T-helper 17 cell (primary cell): ENCODE measurements at places on chromosomes 5 and 9. TPM values are rescaled to one million over a fixed set of nuclear protein-coding genes. Genes with fewer than 3 reads are reported as not detected.

DNA sequence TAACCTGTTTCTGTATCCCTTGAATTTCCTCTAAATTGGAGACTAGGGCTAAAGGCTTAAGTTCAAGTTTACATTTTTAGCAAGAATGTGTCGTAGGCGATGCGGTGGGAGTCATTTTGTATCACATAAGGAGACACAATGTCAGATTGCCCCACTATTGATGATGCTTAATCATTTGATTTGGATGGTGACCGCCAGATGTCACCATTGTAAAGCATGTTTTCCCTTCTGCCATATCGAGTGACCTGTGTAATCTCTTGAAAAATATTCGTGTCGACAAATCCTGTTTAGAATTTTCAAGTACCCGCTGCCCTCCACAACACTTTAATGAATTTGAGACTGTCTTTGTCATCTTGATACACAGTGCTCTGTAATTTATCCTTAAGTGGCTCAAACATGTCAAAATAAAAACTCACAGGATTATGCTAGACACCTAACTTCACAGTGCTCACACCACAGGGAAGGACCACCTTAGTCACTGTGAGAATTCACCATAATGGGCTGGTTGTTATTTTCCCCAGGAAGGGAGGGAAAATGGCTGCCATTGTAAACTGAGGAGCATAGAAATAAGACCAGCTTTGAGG, 34.5 kb upstream of the SLC46A2 start:
- DNase-seq: no peak

PHF24 gene
- not detected for total RNA-seq

GRCh38 chr5:1511651-1512540, 11.9 kb downstream of the LPCAT1 start:
- DNase-seq: no peak

ANKRD31 gene
- total RNA-seq: 0.47 TPM

DNA sequence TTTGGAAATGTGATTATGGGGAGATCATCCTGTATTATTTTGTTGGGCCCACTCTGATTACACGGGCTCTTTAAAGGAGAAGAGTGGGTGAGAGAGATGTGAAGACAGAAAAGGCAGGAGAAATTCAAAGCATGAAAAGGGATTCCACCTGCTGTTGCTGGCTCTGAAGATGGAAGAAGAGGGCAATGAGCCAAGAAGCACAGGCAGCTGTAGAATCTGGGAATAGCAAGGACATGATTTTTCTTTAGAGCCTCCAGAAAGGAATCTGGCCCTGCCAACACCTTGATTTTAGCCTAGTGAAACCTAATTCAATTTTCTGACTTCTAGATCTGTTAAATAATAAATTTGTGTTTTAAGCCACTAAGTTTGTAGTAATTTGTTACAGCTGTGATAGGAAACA, 11.3 kb downstream of the C9 start:
- no peak for DNase-seq

SPATA31A3 gene
- not detected for total RNA-seq

- DNase-seq: no peak
These were observed at the start of gene ZFP2 for GRCh38 chr5:178895615-178896571. Gene ZFP2 (plus strand): TSS chr5:178895913. CDS start chr5:178931314, 35,401 bp downstream.

GRCh38 chr5:2534970-2535369, 216.5 kb downstream of the IRX2 start:
- DNase-seq: no peak

DNA sequence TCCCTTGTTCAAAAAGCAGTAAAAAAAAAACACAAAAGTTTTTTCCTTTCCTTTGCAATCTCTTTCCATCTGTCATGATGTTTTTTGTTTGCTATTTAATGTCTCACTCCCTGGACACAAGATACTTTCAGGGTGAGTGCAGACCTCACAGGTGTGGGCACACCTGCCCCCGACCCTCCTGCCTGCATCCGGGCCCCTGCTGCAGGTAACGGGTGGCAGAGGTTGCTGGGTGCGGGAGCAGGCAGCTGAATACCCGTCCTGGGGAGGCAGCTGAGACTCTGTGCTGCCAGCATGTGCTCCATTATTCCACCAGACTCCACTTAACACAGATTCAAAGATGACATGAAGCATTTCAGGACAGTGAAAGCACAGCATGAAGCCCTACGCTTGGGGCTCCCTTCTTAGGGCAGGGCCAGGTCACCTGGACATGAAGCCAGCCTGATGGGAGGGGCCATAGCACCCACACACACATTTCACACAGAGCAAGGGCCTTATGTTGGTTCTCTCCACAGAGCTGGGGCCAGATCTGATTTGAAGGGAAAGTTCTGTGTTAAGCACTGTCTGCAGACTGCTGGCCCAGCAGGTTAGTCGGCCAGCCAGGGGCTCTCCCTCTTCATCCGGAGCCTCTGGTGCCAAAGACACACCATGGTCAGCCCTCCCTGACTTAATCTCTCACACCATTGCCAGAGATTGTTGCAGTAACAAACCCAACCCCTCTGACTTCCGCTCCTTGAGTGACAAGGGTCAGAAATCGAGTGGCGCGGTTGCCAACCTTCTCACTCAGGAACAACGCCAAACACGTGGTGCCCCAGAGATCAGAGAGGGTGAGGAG, 13.0 kb downstream of the NEK6 start:
- DNase-seq: no peak

- no peak for DNase-seq
These were observed 1.3 kb downstream of the ARAP3 start for GRCh38 chr5:141680751-141681201.

GRCh38 chr9:18463991-18464390, 10.0 kb upstream of the ADAMTSL1 start:
- DNase-seq: no peak

IFNA2 gene
- total RNA-seq: not detected

DNA sequence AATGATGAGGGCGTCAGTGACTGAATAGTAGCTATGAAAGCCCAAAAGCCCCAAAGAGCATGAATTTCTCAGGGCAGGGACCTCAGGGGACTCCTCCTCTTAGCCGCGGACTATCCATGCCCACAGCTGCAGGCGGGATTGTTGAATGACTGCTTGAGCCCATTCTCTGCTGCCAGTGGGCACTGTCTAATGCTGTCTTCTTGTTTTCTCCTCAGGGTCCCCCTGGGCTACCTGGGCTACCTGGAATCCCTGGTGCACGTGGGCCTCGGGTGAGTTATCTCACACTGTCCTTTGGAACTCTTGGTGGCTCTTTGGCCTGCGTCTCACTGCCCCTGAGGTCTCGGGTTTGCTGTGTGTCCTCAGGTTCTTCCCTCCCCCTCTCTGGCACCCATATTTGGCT, 22.7 kb downstream of the COL27A1 start:
- DNase-seq: no peak

VDAC1 gene
- total RNA-seq: 58.1 TPM

- no peak for DNase-seq
These were observed 52.5 kb downstream of the NR3C1 start for GRCh38 chr5:143350751-143351602.

POU5F2 gene
- total RNA-seq: 2.2 TPM

DNA sequence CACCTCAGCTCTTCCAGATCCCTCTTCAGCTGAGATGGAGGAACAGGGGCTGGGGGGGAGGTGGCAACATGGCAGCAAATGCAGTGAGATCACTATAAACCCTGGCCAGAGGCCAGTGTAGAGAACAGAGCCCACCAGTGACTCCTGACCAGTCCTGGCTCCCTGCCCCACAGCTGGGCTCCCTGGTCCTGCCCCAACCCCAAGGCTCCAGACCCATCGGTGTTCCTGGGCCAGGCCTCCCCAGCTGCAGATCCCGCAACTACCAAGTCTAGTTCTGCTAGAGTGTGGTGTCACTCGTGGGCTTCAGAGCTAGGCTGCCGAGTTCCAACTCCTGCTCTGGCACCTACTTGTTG, 16.8 kb downstream of the AKNA start:
- no peak for DNase-seq

DNA sequence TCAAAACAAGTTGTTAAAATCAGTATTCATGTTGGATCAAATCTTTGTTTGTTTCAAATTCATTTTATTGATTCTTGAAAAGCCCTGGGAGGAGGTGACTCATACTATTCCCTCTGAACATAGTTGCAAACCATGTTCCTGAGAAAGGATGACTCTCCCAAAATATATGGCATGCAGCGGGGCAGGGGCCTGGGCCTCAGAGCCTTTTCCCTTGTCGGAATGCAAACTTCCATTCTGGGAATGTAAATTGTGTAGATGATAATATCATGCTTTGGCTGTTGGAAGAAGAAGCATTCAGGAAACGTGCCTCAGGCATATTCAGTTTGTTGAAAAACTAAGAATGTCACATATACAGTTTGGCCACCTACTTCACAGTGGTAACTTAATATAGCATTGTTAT, 242.0 kb downstream of the AUH start:
- DNase-seq: no peak

DNA sequence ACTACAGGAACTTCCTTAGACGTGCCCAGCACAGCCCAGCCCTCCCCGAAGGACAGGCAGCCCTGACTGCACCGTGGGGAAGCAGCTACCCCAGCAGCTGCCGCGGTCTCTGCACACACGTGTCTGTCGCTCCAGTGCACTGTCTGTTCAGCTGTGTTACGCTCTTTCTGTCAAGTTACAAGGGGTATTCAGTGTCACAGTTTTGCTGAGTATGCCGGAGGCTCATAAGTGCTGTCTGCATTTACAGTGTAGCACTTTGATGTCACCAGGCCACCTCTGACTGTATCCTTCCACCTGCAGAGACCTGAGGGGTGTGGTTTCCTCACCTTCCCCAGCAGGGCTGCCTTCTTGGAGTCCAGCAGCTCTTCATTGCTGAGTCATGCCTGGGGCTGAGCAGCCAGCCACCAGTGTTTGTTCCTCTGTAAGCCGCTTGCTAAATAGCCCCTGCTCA, 126.8 kb downstream of the EHMT1 start:
- DNase-seq: no peak

- DNase-seq: no peak
These were observed 100.0 kb downstream of the ZSWIM6 start for GRCh38 chr5:61431923-61432620.

ST6GALNAC6 gene
- 108 TPM for total RNA-seq

GRCh38 chr9:129550199-129550839, 70.6 kb downstream of the C9orf50 start:
- DNase-seq: no peak

GRCh38 chr9:76526026-76526425, 67.0 kb downstream of the GCNT1 start:
- DNase-seq: no peak

- DNase-seq: no peak
These were observed 157.8 kb downstream of the NTRK2 start for GRCh38 chr9:84827216-84827765.

SLC46A2 gene
- total RNA-seq: not detected

GRCh38 chr9:13163287-13163686, 116.2 kb downstream of the MPDZ start:
- DNase-seq: no peak

- no peak for DNase-seq
These were observed 285.4 kb downstream of the TMEM232 start for GRCh38 chr5:110441035-110441434.

LCN12 gene
- 4.2 TPM for total RNA-seq

- DNase-seq: no peak
These were observed 36.5 kb downstream of the FOXD1 start for GRCh38 chr5:73411936-73412596.

GRCh38 chr5:126967808-126968466, 62.4 kb downstream of the MARCHF3 start:
- no peak for DNase-seq

GRCh38 chr5:62606878-62607277, 28.3 kb downstream of the LRRC70 start:
- DNase-seq: no peak

- no peak for DNase-seq
These were observed 2.4 kb upstream of the RXRA start for GRCh38 chr9:134323741-134324358.

XPA gene
- total RNA-seq: 23.4 TPM

- no peak for DNase-seq
These were observed 88.8 kb upstream of the DMRT1 start for GRCh38 chr9:752681-753200.

CYSRT1 gene
- total RNA-seq: 0.52 TPM

CD74 gene
- total RNA-seq: 721 TPM

DNA sequence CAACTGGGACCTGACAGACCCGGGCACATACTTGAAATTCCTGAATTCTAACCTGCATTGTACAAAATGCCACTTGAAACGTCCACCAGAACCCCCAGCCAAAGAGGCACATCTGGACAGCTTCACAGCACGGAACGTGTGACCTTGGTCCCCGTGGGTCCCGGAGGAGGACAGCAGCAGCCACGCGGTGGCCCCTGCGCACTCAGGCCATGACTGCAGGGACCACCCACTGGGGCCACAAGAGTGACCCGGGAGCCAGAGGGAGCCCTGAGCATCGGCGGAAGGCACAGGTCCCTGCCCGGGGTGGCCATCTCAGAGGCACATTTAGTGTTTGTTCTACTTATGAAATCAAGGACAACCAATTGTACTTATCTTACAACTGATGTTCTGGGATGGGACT, 2.1 kb upstream of the SNAPC4 start:
- no peak for DNase-seq

DNA sequence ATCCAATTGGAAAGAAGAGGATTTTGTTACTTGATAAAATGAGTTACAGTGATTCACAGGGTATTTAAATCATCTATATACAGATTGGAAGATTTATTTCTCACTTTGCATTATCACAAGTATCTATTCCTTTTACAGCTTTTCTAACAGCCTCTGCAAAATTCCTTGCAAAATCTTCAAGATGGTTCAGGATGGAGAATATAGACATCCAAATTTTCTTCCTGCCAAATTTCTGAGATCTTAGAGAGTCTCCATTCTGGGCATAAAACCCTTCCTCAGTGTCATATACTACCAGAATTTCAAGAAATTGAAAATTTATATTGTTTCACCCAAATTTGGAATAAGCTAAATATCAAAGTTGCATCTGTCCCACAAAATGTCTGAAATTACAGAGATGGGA, 259.1 kb upstream of the FAM174A start:
- no peak for DNase-seq

DNA sequence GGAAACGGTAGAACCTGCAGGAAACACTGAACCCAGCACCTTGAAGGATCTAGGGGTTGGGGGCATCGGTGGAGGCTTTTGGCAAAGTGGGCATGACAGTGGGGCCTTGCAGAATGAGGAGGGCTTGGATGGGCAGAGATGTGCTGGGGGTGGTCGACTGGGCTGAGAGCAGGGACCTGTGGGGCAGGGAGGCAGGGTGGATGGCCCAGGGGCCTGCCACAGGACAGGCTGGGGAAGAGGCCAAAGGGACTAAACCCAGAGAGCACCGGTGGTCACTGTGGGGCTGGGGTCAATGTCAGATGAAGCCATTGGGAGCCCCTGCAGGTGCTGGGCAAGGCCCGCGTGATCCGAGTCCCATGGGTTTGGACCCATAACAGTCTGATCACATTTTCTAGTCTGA, 175.3 kb downstream of the DAB2IP start:
- DNase-seq: no peak

GRCh38 chr5:138654281-138654867, 79.2 kb upstream of the HSPA9 start:
- peak; percentile 20 for DNase-seq
